ENCODE measurements at places on chromosomes 5 and 9. TPM values are rescaled to one million over a fixed set of nuclear protein-coding genes. Genes with fewer than 3 reads are reported as not detected.

ACTBL2 gene
- not detected for polyA plus RNA-seq

AJM1 gene
- polyA plus RNA-seq = 1.5 TPM

C8G gene
- polyA plus RNA-seq = not detected

NDUFA8 gene
- 73.1 TPM for polyA plus RNA-seq

TXNDC8 gene
- not detected for polyA plus RNA-seq

TAF11L13 gene
- not detected for polyA plus RNA-seq

PAPPA gene
- 0.40 TPM for polyA plus RNA-seq

POLR3G gene
- polyA plus RNA-seq = 2.7 TPM

GPX3 gene
- polyA plus RNA-seq = 4.0 TPM

RNF183 gene
- not detected for polyA plus RNA-seq

TMEM232 gene
- 7.4 TPM for polyA plus RNA-seq

PFN3 gene
- not detected for polyA plus RNA-seq

LCN9 gene
- polyA plus RNA-seq = 2.5 TPM

FAM151B gene
- polyA plus RNA-seq = 5.3 TPM

YTHDC2 gene
- 44.3 TPM for polyA plus RNA-seq

AOPEP gene
- polyA plus RNA-seq = 10.0 TPM

GLDC gene
- polyA plus RNA-seq = 11.4 TPM

SURF6 gene
- polyA plus RNA-seq = 20.7 TPM

TARS1 gene
- polyA plus RNA-seq = 88.7 TPM

ADAMTSL1 gene
- polyA plus RNA-seq = 1.1 TPM

PPIC gene
- not detected for polyA plus RNA-seq

PCYOX1L gene
- 19.5 TPM for polyA plus RNA-seq

C9orf50 gene
- polyA plus RNA-seq = not detected

GTF2H2 gene
- polyA plus RNA-seq = 32.5 TPM

FCN2 gene
- polyA plus RNA-seq = not detected

SPINK7 gene
- not detected for polyA plus RNA-seq

CFAP77 gene
- not detected for polyA plus RNA-seq

DENND1A gene
- polyA plus RNA-seq = 2.3 TPM

GMCL2 gene
- not detected for polyA plus RNA-seq

SPINK13 gene
- polyA plus RNA-seq = not detected

MYO10 gene
- 3.1 TPM for polyA plus RNA-seq

ARHGEF39 gene
- 0.51 TPM for polyA plus RNA-seq

PCDHB11 gene
- polyA plus RNA-seq = 3.7 TPM

GRM6 gene
- not detected for polyA plus RNA-seq

MARCOL gene
- not detected for polyA plus RNA-seq

SH3TC2 gene
- polyA plus RNA-seq = not detected

CCNO gene
- polyA plus RNA-seq = 0.16 TPM

FST gene
- polyA plus RNA-seq = 1.1 TPM

PCDHA10 gene
- 6.7 TPM for polyA plus RNA-seq

CNTFR gene
- 19.0 TPM for polyA plus RNA-seq

IFNE gene
- polyA plus RNA-seq = not detected

PCDHA1 gene
- polyA plus RNA-seq = not detected

TAF1L gene
- not detected for polyA plus RNA-seq

MYOZ3 gene
- polyA plus RNA-seq = not detected

STING1 gene
- polyA plus RNA-seq = 0.12 TPM

SELENOP gene
- 1.9 TPM for polyA plus RNA-seq

IL7R gene
- 0.10 TPM for polyA plus RNA-seq

PJA2 gene
- 142 TPM for polyA plus RNA-seq

GHR gene
- polyA plus RNA-seq = 0.31 TPM

NINJ1 gene
- polyA plus RNA-seq = 2.7 TPM

LRRC14B gene
- not detected for polyA plus RNA-seq

PCDHA4 gene
- 43.6 TPM for polyA plus RNA-seq

FOXD4L3 gene
- not detected for polyA plus RNA-seq
